GOT3 (cell line): ENCODE measurements at places on chromosomes 11 and 22.

DNA sequence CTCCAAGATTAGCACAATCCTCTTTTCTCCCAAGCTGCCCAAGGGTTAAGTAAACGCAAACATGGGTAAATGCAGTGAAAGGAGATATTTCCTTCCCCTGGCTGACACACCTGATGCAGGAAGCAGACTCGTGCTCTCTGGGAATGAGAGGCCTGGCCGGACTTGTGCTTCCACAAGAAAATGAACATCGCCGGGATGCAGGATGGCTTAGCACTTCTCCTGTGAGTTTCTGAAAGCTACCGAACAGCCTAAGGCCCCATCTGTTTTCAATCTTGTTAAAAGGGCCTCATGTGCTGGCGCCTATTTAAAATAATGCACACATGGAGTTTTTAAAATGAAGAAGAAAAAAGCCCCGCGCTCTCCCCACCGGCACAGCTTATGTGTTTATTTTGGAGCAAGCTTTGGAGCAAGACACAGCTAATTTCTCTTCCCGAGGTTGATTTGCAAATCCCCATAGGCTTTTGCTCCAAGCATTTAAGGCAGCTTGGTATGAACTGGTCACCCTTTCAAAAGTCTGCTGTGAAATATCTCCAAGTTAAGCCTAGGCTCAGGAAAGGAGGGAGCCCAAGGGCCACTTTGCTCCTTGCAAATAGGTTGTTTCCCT lies 100.9 kb downstream of the SYN3 start:
- no peak for DNase-seq

DNA sequence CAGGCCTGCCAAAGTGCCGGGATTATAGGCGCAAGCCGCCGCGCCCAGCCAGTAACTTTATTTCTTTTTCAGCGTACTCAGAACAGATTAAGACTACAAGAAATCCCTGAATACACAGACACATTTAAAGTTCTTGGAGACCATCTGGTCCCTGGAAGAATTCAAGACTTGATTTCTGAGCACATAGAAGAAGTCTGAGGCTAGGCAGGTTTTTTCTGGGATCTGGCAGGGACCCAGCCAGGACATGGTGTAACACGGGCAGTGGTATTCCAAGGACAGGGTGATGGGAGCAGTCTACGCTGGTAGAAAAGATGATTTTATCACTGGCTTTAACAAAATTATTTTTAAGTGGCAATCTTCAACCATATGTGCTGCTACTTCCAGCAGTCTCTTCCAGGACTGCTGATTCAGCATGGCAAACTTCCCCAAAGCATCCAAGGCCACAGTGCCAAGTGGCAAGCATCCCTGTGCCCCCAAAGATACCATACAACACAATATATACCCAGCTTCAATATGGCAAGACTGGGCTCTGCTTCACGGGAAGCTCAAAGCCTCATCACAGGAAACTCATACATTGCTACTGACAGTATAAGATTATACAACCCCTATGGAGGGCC lies 105.2 kb upstream of the OR5AK2 start:
- DNase-seq, result no peak

DNA sequence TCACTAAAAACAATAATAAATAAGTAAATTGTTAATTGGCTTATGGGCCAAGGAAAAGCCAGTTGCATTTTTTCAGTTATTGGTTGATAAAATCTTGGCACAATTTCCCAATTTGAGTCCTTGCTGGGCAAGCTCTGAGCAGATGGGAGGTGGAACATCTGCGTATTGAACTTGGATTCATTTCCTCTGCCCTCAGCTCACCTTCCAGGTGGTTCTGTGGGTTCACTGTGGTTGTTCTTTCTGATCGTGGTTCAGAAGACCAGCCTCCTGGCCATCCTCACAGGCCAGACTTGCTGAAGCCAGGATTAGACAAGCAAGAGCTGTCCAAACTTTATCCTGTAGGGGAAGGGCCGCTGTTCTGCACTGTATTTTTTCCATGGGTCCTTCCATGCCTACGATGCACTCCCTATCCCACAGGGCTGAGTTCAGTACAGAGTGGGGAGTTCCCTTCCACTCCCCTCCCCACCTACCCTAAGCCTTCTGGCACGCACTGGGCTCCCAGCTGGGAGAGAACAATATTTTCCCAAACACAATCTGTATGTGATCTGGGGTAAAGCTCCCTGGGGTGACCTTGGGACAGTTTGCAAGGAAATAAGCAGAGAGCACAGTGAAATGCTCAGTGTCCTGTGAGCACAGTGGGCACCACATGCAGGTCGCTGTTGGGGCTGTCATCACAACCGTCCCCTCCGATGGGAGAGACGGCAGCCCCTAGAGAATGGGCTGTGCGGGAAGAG lies 43.5 kb upstream of the TP53I11 start:
- DNase-seq, result no peak

DNA sequence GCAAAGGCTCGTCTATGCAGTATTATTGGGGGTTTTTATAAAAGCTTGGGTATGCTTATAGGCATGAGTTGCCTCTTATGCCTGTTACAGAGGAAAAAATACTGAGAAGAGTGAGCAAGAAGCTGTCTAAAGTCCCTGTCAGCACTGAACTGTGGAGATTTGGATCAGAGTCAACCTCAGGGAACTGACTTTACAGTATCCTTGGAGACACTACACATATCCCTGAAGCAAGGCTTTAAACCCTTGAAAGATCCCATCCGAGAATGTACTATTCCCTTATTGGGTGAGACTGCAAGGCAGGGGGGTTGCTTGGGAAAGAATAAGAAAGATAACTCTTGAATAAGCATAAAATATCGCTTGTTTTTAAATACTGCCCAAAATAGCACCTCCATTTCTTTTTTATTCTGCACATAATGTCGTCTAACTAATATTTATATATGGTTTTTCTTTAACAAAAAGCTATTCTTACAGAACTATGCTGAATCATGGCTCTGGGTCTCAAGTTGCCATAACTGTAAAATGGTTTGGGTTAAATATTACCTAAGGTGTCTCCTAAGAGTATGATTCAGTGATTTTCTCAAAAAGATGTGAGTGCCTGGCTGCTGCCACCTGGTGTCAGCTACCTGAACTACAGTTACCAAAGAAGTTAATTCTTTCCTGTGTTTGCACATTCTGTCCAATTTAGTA lies 1062.8 kb downstream of the DLG2 start:
- DNase-seq, result no peak

DNA sequence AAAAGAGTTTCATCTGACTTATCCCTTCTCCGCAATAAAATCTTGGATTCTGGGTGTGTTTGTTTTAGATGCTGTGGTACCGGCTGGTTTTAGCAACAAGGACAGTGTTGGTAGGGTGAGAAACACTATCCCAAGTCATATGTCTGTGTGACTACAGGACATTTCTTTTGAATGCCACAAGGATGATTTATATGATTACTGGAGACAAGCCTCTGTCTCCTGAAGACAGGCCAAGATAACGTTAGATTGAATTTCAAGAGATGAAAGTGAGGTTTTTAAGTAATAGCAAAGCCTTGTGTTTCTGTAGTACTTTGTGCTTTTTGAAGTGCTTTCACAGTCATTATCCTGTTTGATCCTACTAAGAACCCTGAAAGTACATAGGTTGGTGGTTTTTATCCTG lies 101.6 kb downstream of the COMMD9 start:
- DNase-seq, result no peak

GRCh38 chr11:82234256-82234655 lies 499.4 kb downstream of the FAM181B start:
- no peak for DNase-seq

- no peak for DNase-seq
Measured at GRCh38 chr11:42524534-42525227, 787.1 kb upstream of the API5 start.

GRCh38 chr22:50012211-50013181 lies at the start of gene IL17REL:
Gene IL17REL (minus strand): TSS chr22:50012765. CDS start chr22:50012646, 119 bp downstream.
- DNase-seq, result no peak

GRCh38 chr11:124075492-124075840 lies 34.3 kb upstream of the OR10G7 start:
- no peak for DNase-seq

- DNase-seq, result no peak
Measured at GRCh38 chr11:116701297-116701801, 71.4 kb downstream of the BUD13 start.

- DNase-seq, result no peak
Measured at GRCh38 chr22:23272371-23272770, 92.1 kb downstream of the BCR start.

DNA sequence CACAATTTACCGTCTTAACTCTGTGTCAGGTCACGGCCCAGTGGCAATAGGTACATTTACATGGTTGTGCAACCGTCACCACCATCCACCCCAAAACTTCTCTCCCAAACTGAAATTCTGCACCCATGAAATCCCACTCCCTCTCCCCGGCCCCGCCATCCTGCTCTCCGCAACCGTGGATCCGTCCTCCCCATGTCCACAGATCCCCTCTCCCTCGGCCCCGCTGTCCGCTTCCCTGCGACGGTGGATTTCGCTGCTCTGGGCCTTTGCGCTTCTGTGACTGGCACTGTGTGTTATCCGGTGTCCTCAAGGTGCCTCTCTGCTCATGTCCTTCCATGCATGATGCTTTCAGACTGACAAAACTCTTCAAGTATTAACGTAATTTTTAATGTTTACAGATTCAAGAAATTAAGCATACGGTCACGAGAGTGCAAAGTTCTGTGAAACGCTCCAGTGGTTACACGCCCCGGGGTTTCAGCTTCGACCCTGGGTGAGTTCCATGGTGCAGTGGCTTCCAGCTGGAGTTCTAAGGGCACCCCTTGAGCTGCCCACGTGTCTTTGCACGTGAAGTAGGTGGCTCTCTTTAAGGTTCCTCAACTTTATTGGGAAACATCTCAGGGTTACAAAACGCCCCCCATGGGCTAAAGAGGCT lies 76.4 kb downstream of the KCNQ1 start:
- DNase-seq, result no peak

- no peak for DNase-seq
Measured at GRCh38 chr11:128349650-128350299, 237.6 kb downstream of the ETS1 start.

- DNase-seq, result no peak
Measured at GRCh38 chr11:113023228-113023627, 62.0 kb downstream of the NCAM1 start.

- no peak for DNase-seq
Measured at GRCh38 chr11:77471558-77472193, 2.2 kb downstream of the PAK1 start.

DNA sequence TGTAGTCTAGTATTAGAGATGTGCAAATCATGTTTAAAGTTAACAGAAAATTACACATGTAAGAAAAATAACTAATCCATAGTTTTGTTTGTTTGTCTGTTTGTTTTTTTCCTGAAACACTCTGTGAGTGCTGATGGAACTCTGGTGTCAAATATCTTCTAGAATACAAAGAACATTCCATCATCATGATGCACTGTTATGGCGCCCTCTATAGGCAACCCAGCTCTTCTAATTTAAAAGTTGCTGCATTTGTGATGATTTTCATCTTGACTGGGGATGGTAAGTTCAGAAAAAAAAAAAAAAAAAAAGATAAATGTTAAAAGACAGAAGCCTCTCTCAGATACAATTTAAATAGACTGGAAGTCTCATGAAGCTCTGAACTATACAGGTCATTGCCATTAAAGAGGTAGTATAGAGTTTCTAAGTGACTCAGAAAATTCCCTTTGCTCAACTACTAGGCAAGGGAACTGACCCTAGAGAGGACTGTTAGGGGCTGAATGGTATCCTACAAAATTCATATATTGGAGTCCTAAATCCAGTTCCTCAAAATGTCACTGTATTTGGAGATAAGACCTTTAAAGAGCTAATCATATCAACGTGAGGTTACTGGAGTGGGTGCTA lies 597.2 kb upstream of the ANO3 start:
- DNase-seq, result no peak

GRCh38 chr11:66863428-66864125 lies 6.7 kb downstream of the LRFN4 start:
- DNase-seq, result no peak

DNA sequence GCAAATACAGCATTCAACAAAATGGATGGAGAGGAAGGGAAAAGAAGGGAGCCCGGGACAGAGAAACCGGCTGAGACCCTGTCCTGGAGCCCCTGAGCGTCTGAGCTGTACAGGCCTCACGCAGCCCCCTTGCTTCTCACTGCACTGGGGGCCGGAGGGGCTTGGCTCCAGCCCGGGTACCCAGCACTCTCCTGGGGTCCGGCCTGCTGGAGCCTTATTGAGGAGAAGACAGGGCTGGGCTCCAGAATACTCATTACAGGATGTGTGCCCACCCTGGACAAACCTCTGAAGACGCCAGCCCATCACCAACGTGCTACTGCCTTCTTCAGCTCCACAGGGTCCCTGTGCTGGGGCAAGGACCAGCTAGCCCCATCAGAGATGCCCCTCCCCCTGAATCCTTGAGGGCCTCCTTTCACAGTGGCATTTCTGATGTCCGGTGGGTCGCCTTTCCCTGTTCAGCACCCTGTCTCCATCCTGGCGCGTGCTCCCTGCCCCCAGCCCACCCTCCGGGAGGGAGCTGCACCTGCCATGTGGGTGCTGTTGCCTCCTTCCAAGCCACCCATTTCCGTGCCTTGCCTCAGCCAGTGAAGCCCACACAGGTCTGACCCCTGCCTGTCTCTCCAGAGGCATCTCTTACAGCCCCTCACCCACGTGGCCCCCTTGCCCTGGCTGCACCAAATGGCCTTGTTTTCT lies 14.6 kb upstream of the SUN2 start:
- no peak for DNase-seq

DNA sequence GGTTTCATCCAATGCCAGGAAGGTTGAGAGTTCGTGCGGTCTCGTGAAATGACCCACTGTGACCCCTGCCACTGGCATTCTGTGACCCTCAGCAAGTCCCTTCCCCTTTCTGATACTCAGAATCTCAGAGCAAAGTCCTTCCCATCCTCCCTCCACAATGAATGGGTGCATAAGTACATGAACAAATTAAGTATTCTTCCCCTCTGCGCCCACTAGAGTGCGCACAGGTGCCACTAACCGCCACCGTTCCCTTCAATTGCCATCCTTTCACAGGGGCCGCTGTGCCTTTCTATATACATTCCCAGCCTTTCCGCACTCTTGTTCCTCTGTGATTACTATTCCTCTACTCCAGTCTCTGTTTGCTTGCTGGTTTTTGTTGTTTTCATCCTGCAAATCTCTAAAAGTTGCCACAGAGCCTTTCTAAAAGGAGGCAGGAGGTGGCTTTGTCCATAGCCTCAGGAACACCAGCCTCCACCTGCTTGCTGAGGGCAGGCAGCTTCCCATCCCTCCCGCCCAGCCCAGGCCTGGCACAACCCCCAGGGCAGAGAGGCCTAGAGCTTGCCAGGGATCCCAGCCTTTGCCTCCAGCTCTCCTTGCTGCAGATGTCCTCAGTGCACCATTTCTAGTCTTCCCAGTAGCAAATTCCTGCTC lies 6.7 kb upstream of the AP1B1 start:
- DNase-seq, result no peak

DNA sequence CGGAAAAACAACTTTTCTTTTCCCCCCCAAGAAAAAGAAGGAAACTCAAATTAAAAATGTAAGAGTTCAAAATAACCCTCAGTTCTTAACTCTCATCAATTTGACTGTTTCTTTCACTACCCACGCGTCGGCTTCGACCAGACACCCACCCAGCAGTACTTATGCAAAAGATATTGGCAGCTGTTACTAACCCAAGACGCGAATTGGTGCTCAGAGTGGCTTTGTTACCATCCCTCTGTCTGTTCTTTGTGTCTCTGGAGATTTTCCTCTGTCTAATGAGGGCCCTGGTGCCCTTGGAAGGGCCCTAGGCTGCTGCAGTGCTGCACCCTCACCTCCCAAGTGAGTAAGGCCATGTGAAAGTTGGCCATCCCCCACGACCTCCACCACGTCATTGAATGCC lies 180.5 kb upstream of the NECTIN1 start:
- DNase-seq, result no peak

GRCh38 chr22:23591201-23591791 lies 11.2 kb upstream of the IGLL1 start:
- DNase-seq, result no peak
